ENCODE measurements at places on chromosomes 1 and 21. TPM values are rescaled to one million over a fixed set of nuclear protein-coding genes. Genes with fewer than 3 reads are reported as not detected.

RAP1GAP gene
- 21.6 TPM for polyA plus RNA-seq

LRRC3 gene
- 4.8 TPM for polyA plus RNA-seq

CFAP74 gene
- 0.32 TPM for polyA plus RNA-seq

LCE1E gene
- not detected for polyA plus RNA-seq

CELA3A gene
- polyA plus RNA-seq: not detected

SPRR3 gene
- not detected for polyA plus RNA-seq

SPRR4 gene
- polyA plus RNA-seq: not detected

KIAA0319L gene
- 59.4 TPM for polyA plus RNA-seq

TAS1R2 gene
- not detected for polyA plus RNA-seq

KRTAP6-2 gene
- polyA plus RNA-seq: not detected

GRCh38 chr1:2433196-2433595, 20.8 kb upstream of the PEX10 start:
- no peak for DNase-seq

- DNase-seq: no peak
Measured at GRCh38 chr1:61370177-61370912, 288.0 kb downstream of the NFIA start.

DNA sequence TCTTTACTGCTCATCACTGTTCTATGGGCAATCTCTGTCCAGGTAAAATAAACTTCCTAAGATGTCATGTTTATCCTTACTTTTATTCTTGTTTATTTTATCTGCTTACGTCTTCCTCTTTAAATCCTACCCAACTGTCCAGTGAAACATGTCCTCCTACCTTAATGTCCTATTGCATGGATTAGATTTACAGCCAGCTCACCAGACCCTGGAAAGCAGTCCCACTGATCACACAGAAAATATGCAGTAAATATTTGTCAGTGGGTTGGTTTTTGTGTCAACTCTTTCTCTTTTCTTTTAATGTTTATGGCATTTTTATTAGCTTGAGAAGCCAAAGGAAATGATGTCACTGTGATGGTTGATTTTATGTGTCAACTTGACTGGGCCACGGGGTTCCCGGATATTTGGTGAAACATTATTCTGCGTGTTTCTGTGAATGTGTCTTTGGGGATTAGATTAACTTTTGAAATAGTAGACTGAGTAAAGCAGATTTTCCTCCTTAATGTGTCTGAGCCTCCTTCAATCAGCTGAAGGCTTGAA, 258.3 kb downstream of the SRGAP2C start:
- DNase-seq: no peak

DNA sequence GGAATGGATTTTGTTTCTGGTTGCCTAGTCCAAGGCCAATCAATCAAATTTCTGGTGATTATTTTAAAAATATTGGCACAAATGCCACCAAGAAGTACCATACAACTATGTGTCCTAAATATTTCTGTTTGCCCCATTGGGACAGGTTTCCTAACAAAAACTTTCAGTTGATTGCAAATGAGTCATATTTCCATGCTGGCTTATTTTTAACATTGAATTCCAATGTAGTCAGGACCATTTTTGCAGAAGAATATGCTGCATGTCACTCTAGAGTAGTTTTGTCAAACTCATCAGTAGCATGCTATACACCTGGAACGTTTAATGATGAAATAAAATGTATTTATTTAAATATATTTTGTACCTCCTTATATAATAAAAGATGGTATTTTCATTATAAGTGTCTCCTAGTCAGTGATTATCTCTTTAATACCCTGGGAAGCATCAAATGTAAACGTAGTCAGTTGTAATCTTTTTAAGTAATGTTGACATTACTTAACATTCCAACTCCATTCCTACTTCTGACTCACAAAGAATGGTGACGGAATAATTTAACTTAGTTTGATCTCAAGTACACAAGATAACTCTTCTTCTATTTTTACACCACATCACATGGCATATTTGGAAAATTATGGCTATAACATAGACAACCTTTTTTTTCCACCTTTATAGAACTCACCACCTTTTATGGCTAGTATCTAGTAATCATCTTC, 39.0 kb upstream of the USH2A start:
- DNase-seq: no peak

- no peak for DNase-seq
Measured at GRCh38 chr21:19420565-19420964, 1017.0 kb upstream of the TMPRSS15 start.

DNA sequence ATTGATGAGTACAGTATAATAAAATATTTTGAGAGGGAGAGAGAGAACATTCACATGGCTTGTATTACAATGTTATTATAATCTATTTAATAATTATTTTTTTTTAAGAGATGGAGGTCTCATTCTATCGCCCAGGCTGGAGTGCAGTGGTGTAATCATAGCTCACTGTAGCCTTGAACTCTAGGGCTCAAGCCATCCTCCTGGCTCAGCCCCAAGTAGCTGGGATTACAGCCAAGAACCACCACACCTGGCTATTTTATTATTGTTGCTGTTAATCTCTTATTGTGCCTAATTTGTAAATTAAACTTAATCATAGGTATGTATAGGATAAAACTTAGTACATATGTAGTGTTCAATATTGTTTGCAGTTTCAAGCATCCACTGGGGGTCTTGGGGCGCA, 57.8 kb downstream of the HS2ST1 start:
- DNase-seq: no peak

DNA sequence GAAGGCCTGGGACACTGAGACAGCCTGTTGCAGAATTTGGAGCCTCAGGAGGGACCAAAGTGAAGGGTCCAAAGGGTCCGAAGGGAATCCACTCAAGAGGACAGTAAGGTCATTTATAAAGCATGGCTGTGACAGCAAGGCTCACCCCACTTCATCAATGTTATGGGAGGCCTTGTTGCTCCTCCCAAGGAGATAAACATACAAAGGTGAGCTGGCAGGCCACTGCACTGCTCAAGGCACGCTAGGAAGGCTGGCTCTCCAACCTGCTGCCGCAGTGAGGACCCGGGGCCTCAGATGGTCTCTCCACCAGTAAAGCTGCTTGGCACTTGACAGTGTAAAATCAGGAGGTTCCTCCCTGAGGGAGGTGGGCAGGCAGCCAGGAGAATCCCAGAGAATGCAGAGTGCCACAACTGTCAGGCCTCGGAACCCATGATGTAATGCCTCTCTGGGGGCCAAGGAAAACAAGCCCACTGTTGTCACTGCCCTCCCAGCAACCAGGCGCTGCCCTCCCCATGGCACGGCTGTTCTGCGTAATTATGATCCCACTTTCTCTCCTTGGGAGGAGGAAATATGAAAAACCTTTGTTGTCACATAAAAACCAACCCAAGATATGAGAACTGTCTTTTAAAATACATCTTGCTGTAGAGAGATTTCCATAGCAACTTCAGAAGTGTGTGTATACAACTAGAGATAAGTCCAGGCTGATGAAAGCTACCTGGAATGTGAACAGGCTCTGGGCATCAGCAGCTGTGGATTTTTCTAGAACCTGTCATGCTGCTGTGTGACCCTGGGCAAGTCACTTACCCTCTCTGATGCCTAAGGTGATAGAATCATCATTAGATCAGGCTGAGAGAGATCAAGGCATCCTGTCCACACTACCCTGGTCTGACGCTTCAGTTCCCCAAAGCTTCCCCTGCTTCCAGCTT, 102.5 kb downstream of the KCNN3 start:
- no peak for DNase-seq

GRCh38 chr1:24939675-24940193, 9.7 kb upstream of the RUNX3 start:
- no peak for DNase-seq

- DNase-seq: peak; percentile 70
Measured at GRCh38 chr1:233613252-233614172, at the start of gene KCNK1. KCNK1 (plus strand) TSS chr1:233614106; CDS start chr1:233614172, 66 bp downstream.

DNA sequence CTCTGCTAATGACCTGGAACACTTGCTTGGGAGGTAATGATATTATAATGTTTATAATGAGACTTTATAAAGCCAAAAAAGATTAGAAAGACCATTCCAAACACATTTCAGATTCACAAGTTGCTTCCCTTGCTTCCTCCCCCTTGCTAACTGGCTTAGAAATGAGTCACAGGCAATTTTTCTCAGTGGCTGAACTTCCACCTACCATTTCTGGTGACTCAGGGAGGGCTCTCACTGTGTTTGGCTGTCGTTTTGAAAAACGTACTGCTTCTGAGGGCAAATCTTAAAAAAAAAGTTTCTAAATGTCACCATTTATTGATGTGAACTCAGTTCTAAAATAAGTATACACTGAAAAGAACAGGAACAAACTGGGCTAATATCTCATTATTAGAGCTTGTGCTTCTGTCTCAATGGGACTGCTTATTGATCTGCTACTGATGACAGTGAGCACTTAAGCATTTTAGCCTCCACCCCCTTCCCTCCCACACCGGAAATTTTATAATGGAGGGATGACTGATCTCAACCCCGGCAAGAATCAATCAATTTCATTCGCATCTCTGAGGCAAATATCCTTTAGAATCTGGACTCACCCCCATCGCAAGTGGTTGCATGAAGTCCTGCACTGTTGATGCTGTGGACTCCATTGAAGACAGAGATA, 278.3 kb downstream of the KCTD3 start:
- DNase-seq: no peak

DNA sequence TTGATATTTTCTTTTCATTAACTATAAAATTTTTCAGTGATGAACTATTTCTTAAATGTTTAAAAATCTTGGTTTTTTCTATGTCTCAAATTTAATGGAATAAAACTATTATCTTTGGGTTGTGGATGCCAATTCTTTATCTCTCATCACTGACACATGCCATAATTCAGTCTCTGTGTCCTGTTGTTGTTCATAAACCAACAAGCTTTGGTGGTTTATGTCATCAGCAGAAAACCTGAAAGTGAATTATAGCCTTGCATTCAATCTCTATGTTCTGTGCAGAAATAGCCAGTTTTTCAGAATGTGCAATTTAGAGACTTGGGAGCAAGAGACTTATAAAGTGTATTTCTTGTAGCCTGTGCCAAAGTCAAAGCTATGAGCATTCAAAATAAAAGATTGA, 462.6 kb upstream of the ADGRL4 start:
- no peak for DNase-seq

DNA sequence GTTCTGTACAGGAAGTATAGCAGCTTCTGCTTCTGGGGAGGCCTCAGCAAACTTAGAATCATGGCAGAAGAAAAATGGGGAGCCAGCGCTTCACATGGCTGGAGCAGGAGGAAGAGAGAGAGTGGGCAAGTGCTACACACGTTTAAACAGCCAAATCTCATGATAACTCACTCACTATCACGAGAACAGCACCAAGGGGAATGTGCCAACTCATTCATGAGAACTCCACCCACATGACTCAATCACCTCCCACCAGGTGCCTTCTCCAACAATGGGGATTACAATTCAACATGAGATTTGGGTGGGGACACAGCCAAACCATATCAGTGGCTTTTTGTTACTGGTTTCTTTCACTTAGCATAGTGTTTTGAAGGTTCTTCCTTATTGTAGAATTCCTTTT, 138.6 kb downstream of the SYT14 start:
- DNase-seq: no peak

- no peak for DNase-seq
Measured at GRCh38 chr1:197837911-197838310, 62.6 kb upstream of the DENND1B start.

- DNase-seq: no peak
Measured at GRCh38 chr1:25821630-25822091, 1.9 kb downstream of the MTFR1L start.

- DNase-seq: no peak
Measured at GRCh38 chr1:240426051-240426450, 185.9 kb downstream of the GREM2 start.

GRCh38 chr1:204498981-204499380, 4.4 kb upstream of the PIK3C2B start:
- DNase-seq: no peak

GRCh38 chr1:218851586-218851985, 322.1 kb upstream of the LYPLAL1 start:
- no peak for DNase-seq

GRCh38 chr1:20787840-20788795, 1.0 kb upstream of the HP1BP3 start:
- DNase-seq: no peak

DNA sequence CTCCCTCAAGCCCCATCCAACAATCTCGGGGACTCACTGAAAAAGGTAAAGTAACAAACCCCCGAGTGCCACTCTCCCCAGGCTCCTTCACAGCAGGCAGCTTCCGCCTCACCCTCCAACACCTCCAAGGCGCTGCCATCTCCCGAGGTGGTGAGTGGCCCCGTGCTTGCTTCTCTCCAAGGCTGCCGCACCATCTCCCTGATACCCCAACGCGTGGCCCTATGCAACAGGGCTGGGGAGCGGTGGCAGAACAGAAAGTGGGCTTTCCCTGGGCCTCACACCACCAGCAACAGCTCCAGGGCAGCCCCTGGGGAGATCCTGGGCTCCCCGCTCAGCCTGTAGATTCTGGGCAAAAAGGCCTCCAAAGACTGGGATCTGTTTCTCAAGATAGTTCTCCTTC, 105.1 kb downstream of the RAVER2 start:
- no peak for DNase-seq

DNA sequence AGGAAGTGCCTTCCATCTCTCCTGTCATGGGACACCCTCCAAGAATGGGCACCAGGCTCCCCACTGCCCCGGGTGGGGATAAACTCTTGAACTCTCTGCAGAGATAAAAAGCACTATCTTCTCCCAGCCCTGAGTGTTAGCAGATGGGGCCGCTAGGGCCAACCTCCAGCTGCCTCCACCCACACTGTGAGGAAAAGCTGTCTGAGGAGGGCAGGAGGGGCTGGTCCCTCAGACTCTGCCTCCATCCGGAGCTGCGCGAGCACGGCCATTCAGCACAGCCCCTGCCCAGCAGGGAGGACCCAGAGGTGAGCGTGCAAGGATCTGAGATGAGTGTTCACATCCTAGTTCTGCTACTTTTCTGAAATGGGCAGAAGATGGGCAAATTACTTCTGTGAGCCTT, 51.8 kb upstream of the TRABD2B start:
- no peak for DNase-seq

- no peak for DNase-seq
Measured at GRCh38 chr1:213136190-213136917, 85.3 kb downstream of the RPS6KC1 start.

GRCh38 chr1:46301808-46302640, 1.4 kb downstream of the LRRC41 start:
- peak; percentile 40 for DNase-seq

DNA sequence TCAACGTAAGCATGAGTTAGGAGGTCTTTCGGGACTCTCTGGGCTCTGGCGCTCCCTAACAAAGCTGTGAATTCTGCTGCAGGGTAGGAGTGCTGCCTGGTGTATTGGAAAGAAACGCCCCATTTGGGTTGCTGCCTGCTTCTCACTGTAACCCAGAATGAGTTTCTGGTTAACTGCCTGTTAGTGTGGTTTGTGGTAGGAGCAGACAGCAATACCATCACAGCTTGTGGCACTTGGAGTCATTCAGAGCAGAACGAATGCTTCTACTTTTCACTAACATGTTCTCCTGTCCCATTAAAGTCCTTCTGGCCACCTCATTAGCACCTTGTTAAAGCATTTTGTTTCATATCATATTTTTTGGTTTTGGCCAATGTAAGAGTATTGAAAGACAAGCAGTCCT, 18.1 kb downstream of the MAP3K7CL start:
- DNase-seq: no peak
